ENCODE measurements at places on chromosomes 16 and 17. TPM values are rescaled to one million over a fixed set of nuclear protein-coding genes. Genes with fewer than 3 reads are reported as not detected.

DNA sequence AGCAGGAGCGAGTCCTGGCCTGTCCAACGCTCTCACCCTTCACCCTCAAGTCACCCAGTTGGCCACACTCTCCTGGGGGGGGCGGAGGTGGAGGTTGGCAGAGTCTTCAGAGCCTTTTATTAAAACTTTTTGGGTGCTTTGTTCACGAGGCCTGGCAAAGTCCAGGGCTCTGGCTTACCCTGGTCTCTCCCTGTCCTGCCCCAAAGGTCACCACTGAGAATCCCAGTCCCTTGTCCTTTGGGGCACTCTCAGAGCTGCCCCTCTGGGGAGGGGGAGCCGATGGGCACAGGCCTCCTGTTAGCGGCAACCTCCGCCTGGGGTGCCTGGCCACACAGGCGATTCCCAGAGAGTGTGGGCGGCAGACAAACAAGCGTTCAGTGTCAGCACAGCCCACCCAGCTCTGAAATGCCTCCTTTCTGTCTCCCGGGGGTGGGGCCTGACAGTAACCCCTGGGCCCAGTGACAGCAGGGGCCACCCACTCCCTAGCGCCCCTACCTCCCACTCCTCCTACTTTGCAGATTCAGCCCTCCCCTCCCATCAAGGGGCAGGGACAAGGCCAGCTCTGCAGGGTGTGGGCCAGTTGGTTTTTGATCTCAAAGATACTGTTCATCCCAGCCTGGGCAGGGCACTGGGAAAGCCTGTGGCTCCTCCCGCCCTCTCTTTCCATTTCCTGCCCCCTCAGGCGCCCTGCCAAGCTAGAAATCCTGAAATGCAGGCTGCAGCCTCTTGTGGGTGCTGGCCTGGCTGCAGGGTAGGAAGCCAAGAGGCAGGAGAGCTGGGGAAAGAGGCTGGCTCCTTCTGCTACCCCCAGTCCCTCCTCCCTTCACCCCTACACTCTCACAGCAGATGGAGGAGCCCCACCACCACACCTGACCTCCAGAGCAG lies 36.6 kb upstream of the EMP2 start:
- no peak for DNase-seq

- DNase-seq = no peak
Measured at GRCh38 chr17:80491478-80492342, 15.3 kb upstream of the NPTX1 start.

- peak; percentile 58 for DNase-seq
Measured at GRCh38 chr16:21023509-21024202, 123.1 kb downstream of the LYRM1 start.

DNA sequence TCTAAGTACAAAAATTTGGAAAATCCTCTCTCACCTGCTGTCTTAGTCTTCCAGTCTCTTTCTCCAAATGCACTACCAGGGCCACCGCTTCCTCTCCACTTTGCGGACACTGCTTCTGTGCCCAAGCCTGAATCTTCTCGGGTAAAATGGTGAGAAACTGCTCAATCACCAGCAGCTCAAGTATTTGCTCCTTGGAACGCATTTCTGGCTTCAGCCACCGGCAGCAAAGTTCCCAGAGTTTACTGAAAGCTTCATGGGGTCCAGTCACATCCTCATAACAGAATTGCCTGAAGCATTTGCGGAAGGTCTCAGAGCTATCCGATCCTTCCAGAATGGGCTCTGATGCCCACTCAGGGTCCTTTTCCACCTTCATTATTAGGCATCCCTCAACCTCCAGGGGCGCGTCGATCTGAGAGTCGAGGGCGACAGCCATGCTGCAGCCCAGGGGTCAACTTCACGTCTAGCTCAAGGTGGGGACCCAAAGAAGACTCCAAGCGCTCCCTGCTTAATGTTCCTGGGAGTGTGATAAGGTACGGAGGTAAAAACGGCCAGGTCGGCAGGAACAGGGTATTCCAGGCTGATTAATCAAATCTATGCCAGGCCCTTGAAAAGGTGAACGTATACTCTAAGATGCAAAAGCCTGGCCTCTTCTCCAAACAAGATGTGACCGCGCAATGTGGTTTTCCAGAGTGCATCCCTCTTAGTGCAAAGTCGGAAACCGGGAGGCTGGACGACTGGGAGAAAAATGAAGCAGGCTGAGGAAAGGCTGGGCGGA lies 763 bp downstream of the ZKSCAN2 start:
- DNase-seq = no peak

DNA sequence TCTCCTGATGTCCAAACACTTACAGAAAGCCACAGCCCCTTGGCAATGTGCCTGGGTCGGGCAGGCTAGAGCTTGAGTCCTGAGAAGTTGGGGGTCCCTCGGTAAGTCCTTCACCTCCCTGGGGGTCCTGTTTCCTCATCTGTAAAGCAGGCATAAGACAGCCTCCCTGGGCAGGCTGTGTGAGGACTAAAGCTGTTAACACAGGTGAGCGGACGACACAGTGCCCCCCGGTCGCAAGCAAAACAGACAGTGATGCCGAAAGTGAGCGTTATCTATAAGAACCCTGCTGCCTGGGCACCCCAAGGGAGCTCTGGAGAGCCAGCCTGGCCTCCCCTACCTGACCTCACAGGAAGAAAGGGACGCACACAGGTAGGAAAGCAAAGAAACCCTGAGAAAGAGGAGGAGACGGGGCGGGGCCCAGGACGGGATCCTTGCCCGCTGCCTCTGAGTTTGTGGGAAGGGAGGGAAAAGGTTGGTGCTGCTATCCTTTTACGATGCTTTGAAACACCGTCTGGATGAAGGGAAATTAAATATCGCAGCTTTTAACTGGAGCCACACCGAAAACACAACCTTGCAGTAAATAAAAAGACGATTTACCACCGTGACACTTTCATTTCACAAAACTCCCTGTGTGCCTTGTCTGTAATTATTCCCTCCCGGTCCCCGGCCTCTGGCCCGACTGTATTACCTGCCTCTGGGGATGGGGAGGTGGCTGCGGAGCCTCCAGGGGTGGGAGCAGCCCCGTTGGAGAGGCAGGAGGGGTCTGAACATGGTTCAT lies 67.1 kb downstream of the ENGASE start:
- DNase-seq = no peak

DNA sequence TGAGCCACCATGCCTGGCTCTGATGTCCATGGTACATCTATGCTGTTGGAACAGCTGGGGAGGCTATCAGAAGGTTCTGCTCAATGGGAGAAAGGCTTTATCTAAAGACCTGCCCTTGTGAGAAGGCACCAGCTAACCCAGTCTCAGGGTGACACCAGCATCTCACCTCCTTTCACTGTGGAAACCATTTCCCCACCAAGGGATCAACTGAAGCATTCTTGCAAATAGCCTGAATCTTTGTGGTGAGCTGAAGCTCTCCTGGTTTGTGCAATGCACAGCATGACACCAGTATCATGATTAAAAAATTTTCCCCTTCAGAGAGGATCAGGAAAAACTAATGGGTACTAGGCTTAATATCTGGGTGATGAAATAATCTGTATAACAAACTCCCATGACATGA lies 5.1 kb downstream of the CCL18 start:
- DNase-seq = no peak

DNA sequence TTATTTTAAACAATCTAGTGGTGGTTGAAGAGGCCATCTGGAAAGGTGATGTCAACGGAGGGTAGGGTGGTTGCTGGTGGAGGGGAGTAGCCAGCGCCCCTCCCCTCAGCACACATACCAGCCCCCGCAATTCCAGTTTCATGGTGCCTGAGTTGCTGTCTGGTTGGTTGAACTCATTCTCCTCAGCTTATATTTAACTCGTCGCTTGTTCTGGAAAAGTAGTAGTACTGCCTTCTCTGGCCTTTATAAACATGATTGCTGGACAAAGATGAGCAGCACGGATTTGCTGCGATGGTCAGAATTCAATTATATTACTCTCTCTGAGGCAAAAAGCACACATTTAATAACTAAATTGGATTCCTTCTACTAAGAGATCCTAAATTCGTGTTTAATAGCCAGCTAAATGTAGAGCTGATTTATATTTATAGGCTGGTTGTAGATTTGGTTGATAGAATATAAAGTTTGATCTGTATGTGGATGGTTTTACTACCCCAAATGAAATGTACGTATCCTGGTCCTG lies 238.0 kb upstream of the TBX2 start:
- DNase-seq = no peak

- DNase-seq = no peak
Measured at GRCh38 chr17:35089586-35090296, 26.2 kb upstream of the RFFL start.

DNA sequence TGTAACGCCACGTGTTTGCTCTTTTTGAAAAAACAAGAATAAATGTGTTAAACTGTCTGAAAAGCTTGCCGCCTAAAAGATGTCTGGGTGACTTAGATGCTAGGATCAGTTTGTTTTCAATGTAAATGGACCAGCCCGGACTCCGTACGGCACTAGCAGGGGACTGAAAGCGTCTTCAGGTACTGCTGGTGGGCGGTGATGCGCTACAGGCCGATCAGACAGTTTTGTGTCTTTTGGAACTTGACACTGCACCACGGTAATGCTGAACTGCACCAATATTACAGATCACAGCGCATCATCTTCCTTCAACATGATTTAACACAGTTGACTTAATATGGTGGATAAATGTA lies 727 bp upstream of the MBTPS1 start:
- DNase-seq = no peak

- no peak for DNase-seq
Measured at GRCh38 chr16:57165938-57166337, 19.9 kb downstream of the PSME3IP1 start.

DNA sequence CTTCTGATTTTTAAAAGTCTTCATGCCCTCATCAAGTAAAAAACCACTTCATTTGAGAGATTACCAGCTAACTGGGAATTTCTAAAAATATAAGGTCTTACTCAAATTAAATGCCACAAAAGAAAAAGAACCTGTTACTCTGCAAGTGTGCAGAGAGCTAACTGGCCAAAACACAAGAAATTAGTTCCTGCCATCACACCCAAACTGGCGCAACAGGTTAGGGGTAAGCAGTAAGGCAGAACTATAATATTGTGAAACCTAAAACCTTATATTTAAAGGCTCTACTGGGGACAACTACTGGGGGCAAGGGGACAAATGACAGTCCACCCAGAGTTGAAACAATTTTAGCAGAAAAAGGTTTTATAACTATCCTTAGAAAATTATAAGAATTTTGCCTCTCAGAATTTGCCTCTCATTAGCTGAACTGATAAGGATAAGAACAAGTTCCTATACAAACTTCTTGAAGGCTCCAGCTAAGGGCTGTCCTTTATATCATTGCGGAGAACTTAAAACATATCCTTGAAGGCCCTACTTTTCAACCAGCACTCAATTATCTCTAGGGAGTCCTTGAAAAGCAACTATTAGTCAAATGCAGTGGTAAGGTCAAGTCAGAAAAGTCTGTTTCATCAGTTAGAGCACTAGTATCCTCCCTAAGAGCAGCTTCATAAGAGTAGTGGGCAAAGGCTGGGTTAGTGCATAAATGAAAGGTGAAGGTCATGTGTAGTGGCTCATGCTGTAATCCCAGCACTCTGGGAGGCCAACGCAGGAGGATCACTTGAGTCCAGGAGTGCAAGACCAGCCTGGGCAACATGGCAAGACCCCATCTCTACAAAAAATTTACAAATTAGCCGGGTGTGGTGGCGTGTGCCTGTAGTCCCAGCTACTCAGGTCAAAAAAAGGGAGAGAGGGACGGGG lies 31.5 kb downstream of the SMURF2 start:
- no peak for DNase-seq

GRCh38 chr17:327971-328370 lies 24.6 kb downstream of the RPH3AL start:
- DNase-seq = no peak

DNA sequence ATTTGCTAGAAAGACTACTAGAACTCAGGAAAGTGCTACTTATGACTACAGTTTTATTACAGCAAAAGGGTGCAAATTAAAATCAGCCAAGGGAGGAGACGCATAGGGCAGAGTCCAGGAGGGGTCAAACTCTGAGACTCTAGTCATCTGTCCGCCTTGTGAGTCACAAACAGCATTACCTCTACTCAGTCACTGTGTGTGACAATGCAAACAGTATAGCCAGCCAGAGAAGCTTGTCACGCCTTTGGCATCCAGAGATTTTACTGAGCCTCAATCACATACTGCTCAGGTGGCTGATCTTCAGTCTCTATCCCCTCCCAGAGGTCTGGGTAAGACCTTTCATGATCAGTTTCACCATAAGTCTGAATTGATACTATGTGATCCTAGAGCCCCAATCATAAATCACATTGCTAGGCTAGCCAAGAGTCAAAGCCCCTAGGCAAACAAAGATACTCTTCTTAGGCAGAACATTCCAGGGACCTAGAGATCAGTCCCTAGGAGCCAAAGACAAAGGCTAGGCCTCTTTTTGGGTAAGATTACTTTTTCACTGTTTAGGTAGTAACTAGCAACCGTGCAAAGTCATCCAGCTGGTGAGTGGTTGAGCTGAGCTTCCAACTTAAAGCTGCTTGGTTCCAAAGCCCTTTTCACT lies 48.8 kb upstream of the CLEC19A start:
- DNase-seq = no peak

The CA4 gene
- under 0.01 TPM for total RNA-seq

The CTRB2 gene
- not detected for total RNA-seq

The PHOSPHO1 gene
- under 0.01 TPM for total RNA-seq

The DOC2B gene
- total RNA-seq = 1.1 TPM

The C17orf100 gene
- 1.6 TPM for total RNA-seq

The ELMO3 gene
- 1.6 TPM for total RNA-seq

The KRT9 gene
- not detected for total RNA-seq

The ANKS3 gene
- 22.1 TPM for total RNA-seq

The TEX19 gene
- total RNA-seq = not detected

Data from hematopoietic multipotent progenitor cell (in vitro differentiated cells).